ENCODE measurements at places on chromosomes 6 and 20.

DNA sequence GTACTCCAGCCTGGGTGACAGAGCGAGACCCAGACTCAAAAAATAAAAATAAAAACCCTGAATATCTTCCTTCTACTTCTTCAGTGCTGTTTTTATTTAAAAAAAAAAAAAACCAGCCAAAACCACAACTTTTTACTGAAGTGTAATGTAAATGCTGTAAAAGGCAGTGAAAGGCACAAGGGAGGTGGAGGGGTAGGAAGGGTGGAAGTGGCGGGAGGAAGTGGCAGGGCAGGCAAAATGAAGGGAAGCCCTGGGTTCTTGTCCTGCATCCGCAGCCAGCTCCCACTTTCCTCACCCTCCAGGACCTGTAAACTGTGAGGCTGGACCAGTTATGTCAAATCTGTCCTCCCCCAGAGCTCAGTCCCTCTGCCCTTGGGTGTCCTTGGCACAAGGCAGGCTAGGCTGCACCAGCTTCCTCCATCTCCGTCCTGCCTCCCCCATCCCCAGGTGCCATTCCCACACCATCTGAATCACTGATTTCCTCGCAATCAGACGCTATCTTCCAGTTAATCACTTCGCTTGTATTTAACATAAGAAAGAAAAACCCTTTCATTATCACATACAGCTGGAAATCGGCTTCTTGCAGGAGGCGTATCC lies 13.7 kb upstream of the PANK2 start:
- DNase-seq, result no peak

GRCh38 chr6:56047931-56048540 lies 172.6 kb upstream of the BMP5 start:
- DNase-seq, result no peak

DNA sequence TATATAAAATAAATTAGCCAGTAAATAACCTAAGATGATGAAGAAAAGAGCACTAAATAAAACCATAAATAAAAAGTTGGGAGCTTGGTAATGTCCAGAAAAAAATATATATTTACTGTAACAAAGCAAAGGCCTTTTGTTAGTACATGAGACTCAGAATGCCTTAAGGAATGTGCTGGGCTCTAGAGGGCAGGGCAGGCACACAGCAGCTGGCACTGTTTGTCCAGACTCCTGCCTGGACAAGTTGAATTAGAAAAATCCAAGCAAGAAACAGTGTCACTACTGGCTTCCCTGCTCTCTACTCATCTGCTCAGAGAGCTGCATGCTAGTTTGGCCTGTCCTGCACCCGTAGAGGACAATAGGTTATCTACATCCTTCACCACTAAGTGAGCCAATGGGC lies 8.8 kb downstream of the DEFB129 start:
- no peak for DNase-seq

DNA sequence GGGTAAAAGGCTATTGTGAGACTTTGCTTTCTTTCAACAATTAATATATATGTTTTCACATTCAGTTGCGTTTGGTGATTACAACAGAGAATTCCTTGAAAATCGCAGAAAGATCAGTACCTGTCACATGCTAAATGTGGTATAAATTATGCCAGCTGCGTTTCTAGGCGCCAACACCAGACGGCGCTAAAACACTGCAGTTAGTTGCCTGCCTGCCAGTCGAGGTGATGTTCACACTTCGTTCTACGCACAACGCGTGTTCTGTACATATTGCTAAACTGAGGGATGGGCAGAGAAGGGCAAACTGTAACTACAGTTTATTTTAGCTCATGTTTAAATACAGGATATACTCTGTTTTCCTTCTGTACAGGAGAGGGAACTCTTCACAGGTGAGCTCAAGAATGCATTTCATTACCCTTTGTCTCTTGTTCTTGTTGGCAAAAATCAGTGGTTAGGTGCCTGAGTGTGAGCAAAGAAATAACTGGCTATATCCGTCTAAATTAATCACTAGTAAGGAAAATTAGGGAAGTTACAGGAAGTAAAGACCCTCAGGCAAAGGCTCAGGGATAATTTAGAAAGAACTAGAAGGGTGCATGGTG lies 100.1 kb upstream of the RGS17 start:
- DNase-seq, result no peak

- no peak for DNase-seq
Observed at GRCh38 chr6:14366872-14367271, 249.3 kb downstream of the CD83 start.

DNA sequence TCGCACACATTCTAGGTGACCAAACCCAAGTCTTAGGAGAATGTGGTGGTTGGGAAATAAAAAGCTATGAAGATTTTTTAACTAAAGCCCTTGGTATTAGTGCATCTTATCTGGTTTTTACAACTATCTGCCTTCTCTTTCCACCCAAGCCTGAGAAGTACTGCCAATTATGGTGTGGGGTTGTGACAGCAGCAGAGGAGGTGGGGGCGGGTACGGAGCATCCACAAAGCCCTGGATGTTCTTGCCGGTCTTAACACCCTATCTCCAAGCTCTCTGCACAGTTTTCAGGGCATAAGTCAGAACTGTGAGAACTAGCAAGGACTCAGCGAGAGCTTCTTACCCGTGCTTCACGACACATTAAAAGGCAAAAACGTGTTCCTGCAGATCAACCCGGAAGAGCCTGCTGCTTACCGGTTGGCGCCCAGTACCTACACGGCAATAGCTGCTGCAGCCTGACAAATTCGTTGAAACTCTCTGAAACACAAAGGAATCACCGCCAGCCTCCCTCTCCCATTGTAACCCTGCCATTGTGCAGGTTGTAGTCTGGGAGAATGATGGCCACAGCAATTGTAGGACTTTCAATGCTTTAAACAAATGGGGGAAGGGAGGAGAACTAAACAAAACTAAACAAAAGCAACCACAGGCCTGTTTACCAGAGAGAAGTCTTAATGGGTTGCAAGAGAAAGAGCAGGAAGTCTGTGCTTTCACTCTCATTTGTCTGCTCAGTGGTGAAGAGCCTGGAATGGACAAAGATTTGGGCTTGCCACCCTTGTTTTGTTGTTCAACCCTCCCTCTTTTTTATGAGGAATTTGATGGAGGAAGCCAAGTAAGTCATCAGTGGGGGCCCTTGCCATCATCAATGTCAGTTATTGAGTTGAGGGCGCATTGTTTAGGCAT lies 461.0 kb upstream of the JARID2 start:
- DNase-seq, result no peak

Measured in NCI-H187 (cell line).